ENCODE measurements at places on chromosomes 7 and 10.

GRCh38 chr7:2607122-2607922 is 24.5 kb upstream of the TTYH3 start:
- DNase-seq, result no peak

DNA sequence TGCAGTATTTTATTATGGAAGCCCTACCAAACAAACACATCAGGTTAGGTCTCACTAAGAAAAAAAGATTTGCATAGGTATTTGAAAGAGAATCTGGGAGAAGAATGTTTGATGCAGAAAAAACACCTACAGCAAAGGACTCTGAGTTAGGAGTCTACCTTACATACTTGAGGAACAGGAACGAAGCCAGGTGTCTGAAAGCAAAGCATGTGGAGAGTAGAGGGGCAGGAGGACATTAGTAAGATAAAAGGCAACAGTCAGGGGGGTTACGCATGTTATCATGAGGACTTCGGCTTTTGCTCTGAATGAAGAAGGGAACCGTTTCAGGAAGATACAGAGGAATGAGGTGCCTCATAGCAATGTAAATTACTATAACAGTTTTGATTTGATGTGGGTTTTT is 87.9 kb upstream of the PTER start:
- DNase-seq, result no peak

DNA sequence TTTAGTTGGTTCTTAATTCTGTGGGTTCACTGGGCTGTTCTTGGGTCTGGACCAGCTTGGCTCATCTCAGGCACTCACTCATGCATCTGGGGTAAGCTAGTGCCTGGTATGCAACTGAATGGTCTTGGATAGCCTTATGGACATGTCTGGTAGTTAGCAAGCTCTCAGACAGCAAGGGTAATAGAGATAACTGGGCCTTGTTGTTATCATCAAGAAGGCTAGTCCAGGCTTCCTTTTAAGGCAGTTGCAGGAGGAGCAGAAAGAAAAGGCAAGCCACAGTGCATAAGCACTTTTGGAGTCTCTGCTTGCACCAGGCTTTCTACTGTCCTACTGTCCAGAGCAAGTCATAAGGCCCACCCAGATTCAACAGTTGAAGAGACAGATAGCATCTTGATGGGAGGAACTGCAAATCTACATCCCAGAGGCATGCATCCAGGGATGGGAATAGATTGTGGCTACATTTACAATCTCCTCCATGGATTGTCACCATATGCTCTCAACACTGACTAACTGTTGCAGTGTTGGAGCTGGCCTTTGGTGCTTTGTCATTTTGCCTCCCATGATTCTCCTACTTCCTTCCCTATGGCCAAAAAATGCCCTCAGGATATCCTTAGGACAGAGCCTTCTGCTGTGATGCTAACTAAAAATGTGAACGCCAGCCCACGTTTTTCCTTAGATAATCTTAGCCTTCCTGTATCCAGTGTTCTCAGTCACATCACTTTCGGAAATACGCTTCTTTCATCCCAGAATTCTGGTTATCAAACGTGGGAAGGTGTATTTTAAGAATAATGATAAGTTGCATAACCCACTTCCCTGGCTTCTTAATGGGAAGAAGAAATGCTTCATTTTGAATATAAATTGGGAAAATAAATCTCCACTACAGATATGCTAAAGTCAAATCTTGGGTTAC is 3.6 kb downstream of the GIMAP4 start:
- no peak for DNase-seq

GRCh38 chr10:122368502-122369254 is 5.8 kb upstream of the PLEKHA1 start:
- DNase-seq, result no peak

DNA sequence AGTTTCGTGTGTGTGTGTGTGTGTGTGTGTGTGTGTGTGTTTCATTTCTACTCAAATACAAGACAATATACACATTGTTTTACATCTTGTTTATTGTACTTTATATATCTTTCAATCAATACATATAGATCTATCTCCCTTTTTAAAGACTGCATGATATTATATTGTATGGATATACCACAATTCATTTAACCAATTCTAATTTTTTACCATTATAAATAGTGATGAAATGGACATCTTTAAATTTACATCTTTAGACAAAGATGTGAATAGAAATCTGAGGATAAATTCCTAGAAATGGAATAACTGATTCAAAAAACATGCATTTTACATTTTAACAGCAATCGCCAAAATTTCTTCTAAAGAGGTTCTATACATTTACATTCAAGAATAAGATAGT is 23.2 kb upstream of the HIBADH start:
- DNase-seq, result no peak

GRCh38 chr10:66565999-66566398 is 359.8 kb upstream of the LRRTM3 start:
- DNase-seq, result no peak

DNA sequence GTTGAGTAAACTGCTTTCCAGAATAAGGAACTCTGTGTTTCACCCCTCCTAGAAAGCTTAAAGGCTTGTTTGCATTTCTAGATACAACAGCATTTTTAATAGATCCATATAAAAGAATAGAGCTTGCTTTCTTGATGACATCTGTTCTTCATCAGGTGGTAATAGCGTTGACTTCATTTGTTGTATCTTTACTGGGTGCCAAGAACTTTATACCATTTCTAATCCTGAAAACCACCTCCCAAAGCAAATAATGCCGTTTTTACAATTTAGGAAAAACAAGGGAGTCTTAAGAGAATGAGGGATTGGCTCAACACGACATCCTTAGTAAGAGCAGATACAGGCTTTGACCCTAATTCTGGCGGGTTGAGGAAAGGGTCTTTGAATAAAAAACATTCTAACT is 993.4 kb downstream of the TYW1 start:
- no peak for DNase-seq

- no peak for DNase-seq
These were observed 119.0 kb upstream of the LANCL2 start for GRCh38 chr7:55246171-55246570.

DNA sequence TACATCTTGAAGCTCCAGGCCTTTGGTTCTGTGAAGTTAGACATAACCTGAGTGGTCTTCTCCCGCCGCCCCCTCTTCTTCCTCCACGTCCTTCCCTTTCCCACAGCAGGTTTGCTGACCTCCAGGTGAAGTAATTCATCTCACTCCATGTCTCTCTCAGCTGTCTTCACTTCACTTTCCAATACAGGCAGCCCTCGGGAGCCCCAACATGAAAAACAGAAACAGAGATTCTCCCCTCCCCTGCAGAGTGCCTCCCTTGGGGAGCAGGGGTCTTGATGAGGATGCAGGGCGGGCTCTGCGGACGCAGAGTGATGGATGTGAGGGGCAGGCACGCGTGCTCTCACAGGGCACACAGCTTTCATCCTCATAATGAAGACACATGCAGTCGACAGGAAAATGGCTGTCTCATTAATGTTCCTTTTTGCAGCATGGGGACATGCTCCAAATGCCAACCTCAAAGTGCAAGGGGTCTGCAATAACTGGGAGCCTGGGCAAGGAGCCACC is 95.6 kb downstream of the GPAM start:
- DNase-seq, result no peak
